NCI-H1417 treated with DMSO at 0.1 percent for 48 hours (cell line): ENCODE measurements at places on chromosomes 3 and 15.

DNA sequence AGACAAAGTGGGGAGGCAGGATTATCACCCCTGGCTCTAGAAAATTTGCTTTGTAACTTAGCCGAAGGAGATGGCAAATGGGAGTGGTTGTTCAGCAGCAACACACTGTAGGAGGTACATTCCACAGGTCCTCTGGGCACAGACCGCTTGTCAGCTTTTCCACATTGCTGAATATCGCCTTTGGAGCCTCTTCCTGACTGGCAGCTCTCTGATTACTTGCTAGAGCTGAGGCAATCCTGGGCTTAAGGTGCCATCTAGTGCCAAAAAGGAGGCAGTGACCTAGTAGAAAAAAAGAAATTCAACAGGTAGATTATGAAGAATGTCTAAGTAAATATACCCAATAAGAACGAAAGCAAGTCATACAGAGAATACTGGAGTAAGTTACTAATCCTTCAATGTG is 13.1 kb upstream of the SCN5A start:
- no peak for DNase-seq

GRCh38 chr15:88998980-88999713 is 86.0 kb upstream of the MFGE8 start:
- DNase-seq, result no peak

DNA sequence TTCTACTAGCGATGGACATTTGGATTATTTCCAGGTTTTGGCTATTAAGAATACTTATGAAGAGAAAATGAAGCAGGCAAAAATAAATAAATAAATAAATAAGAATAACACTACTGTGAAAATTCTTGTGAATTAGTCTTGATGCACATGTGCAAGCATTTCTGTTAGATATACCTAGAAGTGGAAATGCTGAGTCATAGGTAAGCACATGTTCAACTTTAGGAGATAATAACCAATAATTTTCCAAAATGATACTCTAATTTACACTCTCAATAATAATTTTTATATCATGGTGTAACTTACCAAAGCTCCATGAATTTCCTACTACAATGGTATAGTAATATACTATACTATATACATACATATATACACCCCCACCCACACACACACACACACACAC is 23.4 kb downstream of the EMC4 start:
- DNase-seq, result no peak

DNA sequence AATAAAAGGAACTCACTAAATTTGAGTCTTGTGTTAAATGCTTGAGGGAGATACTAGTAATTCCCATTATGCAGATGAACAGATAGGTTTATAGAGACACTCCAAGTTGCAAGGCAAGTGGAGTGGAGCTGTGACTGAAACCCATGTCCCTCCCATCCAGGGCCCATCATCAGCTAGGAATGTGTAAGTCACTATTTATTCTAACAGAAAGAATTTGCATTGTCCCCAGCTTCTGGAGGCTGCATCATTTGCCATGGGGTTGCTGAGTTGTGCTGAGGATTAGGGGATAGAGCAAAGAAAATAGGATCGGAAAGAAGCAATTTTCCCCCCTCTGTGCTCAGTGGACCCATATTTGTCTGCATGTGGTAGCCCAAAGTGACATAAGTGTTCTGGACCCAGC is 197.4 kb upstream of the RGMA start:
- DNase-seq, result no peak

DNA sequence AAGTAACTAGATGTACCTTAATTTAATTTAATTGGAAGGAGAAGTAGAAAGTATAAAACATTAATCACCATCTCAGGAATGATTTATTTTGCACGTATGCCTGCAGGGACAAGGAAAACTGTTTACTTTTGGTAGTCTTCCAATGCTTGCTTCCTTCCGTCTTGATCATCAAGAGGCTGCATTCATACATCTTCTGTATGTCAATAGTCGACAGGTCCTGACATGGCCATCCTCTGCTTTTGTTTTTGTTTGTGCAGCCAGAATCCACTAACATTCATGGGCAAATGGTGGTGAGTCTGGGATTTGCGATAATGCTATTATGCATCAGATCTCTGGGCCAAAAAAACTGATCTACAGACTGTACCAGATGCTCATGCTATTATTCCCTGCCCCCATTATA is 56.6 kb upstream of the ZPLD1 start:
- no peak for DNase-seq

DNA sequence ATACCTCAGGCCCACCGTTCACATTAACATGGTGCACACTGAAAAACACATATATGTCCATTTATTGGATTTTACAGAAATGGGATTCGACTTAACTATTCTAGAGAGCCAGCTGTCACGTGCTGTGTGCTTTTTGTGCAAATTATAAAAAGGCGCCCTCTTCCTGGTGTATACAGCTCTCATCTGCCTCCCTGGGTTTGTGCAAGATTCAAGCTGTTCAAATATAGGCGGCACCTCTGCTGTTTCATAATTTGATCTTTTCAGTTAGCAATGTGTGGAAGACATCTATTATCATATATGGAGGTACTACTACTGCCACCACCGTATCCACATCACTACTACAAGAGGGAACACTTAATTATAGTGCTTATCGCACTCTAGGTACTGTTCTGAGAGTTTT is 187.6 kb downstream of the EBLN2 start:
- no peak for DNase-seq

- no peak for DNase-seq
Observed at GRCh38 chr3:135068011-135068410, 273.0 kb downstream of the EPHB1 start.

- DNase-seq, result no peak
Observed at GRCh38 chr3:135147657-135148056, 352.6 kb downstream of the EPHB1 start.

DNA sequence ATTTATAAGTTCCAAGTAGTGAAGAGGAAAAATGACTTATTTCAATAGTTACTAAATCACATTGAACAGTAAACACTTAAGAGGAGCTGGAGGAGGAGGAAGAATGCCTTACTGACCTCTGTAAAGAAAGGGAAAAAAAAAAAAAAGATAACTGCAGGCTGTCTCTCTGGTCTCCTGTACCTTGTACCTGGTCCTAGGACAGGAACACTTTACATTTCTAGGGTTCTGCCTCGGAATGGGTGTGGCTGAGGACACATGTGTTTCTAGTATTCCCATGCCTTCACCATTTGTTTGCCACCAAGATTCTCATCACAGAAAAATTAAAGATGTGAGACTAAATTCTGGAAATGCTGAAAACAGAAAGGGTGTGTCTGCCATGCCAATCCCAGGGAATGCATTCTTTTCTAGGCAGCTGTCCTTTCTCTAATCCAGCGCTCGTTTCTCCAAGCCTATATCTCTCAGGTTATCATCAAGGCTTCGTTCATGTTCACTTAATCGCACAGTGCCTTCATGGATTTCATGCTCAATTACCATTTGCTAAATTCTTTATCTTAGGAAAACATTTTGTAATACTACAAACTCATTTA is 1208.3 kb downstream of the OTOL1 start:
- DNase-seq, result no peak

GRCh38 chr3:27239951-27240350 is 129.2 kb downstream of the NEK10 start:
- no peak for DNase-seq

DNA sequence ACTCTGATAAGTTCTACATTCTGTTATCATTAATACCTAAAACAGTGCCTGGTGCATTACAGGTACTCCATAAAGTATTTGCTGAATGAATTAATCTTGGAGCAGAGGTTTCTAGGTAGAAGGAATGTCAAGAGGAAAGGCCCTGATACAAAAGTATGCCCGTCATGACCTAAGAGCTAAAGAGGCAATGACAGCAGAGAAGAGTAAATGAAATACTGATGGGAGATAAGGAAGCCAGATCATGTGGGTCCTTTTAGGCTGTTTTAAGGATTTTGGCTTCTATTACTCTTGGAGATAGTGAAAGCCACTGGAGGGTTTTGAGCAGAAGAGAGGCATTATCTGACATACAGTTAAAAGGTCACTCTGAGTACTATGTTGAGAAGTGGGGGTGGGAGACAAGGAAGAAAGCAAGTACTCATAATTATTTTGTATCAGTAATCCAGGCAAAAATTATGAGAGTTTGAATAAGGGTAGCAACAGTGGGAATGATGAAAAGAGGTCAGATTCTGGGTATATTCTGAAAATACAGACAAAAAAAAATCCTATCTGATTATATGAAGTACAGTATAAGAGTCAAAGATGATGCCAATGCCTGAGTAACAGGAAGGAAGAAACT is 48.3 kb downstream of the DENND4A start:
- no peak for DNase-seq

GRCh38 chr3:140189976-140190375 is 255.0 kb downstream of the CLSTN2 start:
- no peak for DNase-seq

DNA sequence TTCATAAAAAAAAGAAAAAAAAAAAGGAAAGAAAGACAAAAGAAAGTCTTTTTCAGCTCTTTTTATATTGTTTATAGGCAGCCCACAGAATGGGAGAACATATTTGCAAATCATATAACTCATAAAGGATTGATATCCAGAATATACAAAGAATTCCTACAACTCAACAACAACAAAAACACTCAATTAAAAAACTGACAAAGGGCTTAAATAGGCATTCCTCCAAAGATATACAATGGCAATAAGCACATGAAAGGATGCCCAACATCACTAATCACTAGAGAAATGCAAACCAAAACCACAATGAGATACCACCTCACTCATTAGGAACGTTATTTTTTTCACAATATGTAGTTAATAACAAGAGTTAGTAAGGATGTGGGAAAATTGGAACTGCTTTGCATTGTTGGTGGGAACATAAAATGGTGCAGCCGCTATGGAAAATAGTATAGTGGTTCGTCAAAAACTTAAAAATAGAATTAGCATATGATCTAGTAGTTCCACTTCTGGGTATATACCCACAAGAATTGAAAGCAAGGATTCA is 54.2 kb upstream of the CMTM8 start:
- no peak for DNase-seq

GRCh38 chr15:68112706-68113105 is 58.6 kb downstream of the PIAS1 start:
- DNase-seq, result no peak

- DNase-seq, result no peak
Observed at GRCh38 chr3:124529826-124530571, 200.3 kb upstream of the UMPS start.

DNA sequence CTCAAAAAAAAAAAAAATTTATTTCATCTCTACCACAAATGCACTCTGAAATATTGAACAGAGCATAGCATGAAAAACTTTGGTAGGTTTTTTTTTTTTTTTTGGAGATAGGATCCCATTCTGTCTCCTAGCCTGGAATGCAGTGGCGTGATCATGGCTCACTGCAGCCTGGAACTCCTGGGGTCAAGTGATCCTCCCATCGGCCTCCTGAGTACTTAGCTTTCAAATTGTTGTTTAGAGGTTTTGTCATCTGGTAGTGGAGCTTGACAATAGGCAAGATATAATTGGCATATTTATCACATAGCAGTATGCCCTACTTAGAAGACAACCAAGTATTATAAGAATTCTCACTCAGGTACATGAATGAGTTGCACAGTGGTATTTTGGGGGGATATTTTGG is 234.2 kb upstream of the ST8SIA2 start:
- DNase-seq, result no peak

DNA sequence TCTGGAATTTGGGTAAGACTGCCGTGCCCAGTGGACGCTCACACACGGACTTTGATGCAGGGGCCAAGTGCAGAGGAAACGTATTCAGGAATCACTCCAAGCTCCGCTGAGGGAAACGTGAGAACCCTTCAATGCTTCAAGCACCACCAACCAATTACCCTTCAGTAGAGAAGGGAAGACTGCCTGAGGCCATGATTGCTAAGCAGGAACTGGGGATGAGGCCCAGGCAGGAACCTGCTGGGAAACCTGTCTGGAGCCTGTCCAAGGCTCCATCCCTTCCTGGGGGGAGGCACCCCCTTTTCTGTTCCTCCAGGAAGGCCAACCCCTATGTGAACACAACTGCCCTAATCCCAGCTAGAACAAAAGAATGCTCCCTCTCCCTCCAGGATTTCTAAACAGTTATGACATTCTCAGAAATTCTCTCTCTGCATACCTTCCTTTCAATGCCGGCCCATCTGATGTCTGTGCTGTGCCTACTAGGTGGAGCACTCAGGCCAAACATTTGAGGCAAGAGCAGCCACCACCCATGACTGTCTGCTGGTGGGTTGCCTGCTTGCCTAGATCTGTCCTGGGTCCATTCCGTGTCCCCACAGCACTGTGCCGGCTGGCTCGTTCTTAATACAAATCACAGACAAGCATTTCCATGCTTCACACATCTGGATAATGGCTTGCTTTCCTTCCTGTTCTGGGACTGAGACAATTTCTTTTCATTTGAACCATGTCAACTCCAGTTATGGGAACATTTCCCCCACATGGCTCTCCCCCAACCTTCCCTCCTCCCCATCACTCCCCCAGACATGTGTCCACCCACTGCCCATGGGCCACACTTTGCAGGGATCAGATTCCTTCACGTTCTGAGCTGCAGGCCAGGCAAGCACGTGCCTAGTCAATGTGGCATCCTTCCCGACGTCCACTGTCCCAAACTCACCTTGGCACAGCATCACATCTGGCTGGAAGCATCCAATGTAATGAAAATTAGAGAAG is 149.4 kb downstream of the ADAMTS17 start:
- DNase-seq, result no peak

DNA sequence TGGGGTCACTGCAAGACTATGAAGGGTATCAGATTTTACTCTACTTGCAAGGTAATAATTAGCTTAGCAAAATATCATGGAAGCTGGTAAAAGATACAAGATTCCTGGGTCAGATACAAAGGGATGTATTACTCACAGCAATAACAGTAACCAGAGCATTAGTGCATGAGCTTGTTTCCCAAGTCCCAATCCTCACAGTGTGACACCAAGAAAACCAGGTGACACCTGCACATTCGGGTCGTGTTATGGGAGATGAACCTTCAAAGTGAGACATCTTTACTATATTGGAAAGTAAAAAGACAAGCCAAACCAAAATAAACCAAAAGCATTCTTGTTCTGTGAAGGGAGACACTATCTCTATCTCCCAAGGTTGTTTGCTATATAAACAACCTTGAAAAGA is 528.7 kb upstream of the TGFBR2 start:
- DNase-seq, result no peak

- no peak for DNase-seq
Observed at GRCh38 chr15:39462691-39463090, 118.2 kb upstream of the THBS1 start.

DNA sequence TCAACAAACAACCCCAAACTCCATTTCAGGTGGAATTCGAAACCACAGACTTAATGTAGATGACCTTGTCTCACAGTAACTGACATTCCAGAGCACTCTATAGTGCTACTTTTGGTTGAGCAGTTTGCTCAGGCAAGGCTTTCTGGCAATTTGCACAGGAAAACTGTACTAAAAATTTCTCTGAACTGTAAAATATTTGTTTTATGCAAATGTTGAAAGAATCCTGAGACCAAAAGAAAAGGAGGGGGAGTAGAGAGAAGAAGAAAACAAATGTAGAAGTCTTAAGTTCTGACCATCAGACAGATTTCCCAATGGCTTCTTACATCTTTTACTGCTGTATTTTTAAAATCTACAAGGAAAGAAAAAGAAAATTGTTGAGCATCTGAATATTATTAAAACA is 53.5 kb downstream of the DTWD1 start:
- DNase-seq, result no peak
